ENCODE measurements at places on chromosomes 3 and 15.

DNA sequence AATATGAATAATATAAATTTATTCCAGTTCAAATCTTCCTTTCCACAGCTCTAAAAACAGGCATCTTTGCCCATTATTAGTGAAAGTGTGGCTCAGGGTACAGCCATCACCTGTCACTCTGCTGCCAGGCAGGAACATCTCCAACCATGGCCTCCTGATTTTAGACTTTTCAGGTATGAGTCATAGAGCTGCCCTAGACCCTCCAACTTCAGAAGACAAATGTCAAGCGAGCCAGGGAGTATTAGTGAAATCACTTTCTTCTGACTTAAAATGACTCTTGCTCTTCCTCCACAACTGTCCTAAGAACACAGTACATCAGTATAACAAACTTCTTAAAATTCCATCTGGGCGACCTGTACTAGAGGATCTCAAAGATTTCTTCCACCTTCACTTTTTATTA, 78.1 kb upstream of the AKAP13 start:
- no peak for DNase-seq

DNA sequence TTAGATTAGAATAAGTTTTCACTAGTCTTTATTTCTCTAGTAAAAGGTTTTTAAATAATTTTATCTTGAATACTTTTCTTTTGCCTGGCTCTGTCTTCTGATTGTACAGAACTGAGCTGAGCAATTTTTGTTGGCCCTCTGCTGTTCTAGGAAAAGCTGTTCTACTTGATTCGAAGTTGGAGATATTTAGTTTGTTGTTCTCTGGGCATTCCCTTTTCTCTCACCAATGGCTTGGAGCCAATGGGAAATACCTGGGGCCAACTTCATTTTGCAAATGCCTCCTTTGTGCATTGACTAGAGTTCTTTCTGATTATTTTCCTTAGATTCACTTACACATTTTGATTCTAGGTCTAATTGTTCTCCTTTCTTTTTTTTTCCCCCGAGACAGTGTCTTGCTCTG, 16.5 kb downstream of the ABHD5 start:
- no peak for DNase-seq

DNA sequence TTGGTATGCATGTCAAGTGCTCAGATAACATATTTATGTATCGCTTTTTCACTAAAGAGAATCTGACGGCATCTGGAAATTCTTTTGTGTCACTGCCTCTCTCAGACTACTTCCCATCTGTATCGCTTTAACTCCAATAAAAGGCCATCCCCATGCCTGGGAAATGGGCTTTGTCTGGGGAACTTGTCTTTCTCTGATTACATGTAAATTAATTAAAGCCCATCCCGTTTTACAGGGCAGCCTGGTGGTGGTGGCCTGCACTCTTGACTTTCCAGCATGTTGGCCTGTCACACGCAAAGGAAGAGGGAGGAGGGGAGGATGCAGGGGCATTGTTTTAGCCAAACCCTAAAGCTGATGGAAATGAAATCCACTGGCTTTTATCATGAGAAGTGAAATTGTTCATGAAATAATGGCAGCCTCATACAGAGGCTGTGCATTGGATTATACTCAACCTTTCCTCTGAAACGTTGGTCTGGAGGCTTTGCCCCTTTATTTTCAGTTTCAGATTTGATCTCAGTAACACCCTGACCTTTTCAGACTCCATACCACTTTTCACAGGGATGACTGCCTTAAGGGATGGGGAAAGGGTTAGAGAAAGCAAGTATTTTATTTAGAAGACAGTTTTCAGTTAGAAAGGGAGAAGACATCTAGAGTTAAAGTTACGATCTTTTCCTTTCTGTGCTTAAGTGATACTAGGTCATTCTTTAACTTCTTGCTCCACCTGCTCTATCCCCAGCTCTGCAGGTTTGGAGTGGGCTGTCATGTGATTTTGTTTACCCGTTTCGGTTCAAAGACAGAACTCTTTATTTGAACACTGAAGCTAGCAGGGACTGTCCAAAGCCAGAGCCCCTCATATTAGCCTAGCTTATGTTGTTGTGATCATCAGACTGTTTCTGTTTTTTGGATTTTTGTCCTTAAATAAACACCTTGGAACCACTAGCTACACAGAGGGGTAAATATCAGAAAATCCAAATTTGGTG, 94.6 kb upstream of the CTDSPL start:
- no peak for DNase-seq

GRCh38 chr3:110858549-110858948, 213.1 kb upstream of the NECTIN3 start:
- DNase-seq = no peak

DNA sequence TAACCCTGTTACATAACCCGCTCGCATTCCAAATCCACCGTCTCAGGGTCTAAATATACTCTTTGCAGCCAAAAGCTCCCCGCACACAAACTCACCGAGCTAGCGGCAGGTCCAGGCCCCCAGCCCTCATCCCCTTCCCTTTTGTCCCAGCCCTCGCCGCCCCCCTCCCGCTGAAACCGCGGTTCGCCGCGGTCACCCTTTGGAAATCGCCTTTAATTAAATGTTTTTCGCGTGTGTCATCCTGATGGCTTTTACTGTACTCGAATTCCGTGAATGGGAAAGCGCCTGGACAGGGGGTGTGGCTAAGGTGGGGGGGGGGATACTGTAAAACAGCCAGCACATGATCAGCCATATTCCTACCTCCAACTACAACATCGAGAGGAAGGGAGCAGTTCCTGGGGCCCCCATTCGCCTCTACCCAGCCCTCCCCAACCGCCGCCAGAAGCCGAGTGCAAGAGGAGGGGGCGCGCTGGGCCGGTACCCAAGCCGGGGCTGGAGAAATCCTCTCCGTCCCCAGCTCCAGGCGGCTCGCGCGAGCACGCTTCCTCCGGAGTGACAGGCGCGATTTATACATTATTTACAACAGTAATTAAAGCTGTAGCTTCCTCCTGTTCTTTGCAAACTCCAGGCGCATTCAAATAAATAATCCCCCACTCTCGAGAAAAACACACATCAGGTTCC, 1.7 kb downstream of the RORA start:
- DNase-seq = no peak

- DNase-seq = no peak
These were observed at the start of gene CFAP100 for GRCh38 chr3:126394179-126394976. CFAP100 (plus strand) TSS chr3:126394909; CDS start chr3:126396001, 1,092 bp downstream.

- no peak for DNase-seq
These were observed 28.5 kb upstream of the LRRC34 start for GRCh38 chr3:169841171-169841570.

GRCh38 chr3:73569246-73569760, 55.4 kb downstream of the PDZRN3 start:
- DNase-seq = no peak

DNA sequence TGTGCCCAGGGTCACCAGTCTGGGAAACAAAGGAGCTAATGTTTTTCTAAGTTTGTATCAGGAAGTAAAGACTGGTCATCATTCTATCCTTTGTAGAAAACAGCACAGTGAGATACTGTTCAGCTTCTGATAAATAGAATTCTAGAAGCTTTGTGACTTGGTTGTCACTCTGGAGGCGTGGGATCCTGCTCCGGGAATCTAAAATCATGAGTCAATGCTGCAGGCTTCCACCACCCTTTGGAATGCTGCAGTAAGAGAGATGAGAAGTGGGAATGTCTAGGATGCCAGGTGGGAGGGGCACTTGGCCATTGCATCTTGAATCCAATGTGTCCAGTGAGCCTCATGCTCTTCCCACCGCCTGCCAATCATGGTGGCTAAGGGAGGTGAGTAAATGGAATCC, 40.9 kb downstream of the SAMMSON start:
- no peak for DNase-seq

DNA sequence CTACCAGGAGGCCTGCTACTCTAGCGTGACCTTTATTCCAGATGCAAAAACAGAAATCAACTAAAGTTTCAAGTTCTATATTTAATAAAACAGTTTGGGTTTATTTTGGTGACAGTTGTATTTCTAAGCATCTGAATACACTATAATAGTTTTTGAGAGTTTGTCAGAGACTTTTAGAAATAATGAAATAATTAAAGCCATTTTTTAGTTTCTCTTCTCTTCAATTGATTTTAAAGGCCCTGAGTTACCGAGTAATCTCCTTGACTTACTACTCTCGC, 523.4 kb downstream of the CADM2 start:
- no peak for DNase-seq

- DNase-seq = no peak
These were observed 79.3 kb downstream of the SLC7A14 start for GRCh38 chr3:170506556-170506955.

- DNase-seq = no peak
These were observed 2.9 kb downstream of the FBXL22 start for GRCh38 chr15:63600001-63600615.

DNA sequence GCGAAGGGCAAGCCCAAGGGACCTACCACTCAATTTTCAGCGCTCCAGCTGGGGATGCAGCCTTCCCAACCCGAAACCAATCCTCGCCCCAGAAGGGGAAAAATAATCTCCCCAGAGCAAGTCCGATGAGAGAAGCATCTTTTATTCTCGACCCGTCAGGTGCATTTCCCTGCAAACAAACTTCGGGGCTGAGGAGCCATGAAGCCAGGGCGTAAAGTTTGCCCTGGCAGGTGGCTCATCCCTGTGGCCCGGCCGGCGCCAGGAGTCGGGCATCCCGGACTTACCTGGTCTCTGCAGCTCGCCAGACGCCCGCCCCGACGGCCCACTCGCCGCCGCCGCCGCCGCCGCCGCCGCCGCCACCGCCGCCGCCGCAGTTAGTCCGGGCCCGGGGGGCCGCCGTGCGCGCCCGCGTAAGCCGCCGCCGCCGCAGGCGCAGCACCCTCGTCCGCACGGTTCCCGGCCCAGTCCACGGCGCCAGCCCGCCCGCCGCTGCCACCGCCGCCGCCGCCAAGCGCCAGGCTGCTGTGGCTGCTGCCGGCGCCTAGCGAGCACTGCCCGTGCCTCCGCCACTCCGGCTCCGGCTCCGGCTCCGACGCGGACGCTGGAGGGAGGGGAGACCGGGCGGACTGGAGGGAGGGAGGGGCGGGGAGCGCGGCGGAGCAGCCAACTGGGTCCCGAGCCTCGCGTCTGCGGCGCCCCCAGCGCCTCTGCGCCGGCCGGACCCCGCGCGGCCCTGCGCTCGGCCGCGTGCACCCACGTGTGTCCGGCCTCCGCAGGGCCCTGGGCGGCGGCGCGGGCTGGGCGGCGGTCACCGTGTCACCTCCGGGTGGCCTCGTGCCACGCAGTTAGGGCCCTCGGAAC, at the start of gene CNTN3:
TSS of gene CNTN3 (minus strand) at position 553 of the 861 bp plus-strand sequence. CDS start 93,547 bp downstream, outside the sequence.
- DNase-seq = no peak

All from occipital lobe (tissue), 3 donors.